ENCODE measurements at places on chromosomes 11 and 22.

GRCh38 chr11:46903846-46904245 lies 14.5 kb downstream of the LRP4 start:
- H3K27ac ChIP-seq = no peak overlapping the region
- no peaks in the 10 kb centered on the region for H3K36me3 ChIP-seq
- H3K27me3 ChIP-seq = peaks cover 1% of the 10 kb centered on the region
- no peaks in the 10 kb centered on the region for H3K4me1 ChIP-seq
- no peak overlapping the region for H3K4me3 ChIP-seq

DNA sequence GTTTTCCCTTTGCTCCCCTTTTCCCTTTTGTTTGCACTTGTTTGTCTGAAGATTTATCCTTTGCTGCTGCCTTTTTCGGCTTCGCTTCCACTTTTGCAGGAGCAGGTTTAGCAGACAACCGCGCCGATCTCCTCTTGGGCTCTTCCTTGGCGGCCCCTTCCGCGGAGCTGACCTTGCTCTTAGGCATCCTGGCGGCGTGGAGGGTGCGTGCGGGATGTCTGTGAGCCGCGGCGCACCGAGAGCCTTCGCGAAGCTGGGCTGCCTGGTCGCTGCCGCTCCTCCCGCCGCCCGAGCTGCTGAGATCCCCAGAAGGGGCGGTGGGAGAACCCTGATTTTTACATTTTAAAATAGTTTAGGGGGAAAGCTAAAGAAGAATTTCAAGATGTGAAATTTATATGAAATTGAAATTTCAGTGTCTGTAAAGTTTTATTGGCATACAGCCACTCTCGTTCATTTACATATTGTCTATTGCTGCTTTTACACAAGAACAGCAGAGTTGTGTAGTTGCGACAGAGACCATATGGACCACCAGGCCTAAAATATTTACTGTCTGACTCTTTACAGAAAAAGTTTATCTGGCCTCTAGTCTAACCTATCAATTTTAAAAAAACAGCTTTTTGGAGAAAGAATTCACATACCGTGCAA lies 105.2 kb upstream of the RRM1 start:
- H3K27ac ChIP-seq = peak overlapping the region; percentile 8
- peaks cover 33% of the 10 kb centered on the region for H3K4me1 ChIP-seq
- H3K27me3 ChIP-seq = no peaks in the 10 kb centered on the region
- DNase-seq = no peak
- H3K4me3 ChIP-seq = no peak overlapping the region

DNA sequence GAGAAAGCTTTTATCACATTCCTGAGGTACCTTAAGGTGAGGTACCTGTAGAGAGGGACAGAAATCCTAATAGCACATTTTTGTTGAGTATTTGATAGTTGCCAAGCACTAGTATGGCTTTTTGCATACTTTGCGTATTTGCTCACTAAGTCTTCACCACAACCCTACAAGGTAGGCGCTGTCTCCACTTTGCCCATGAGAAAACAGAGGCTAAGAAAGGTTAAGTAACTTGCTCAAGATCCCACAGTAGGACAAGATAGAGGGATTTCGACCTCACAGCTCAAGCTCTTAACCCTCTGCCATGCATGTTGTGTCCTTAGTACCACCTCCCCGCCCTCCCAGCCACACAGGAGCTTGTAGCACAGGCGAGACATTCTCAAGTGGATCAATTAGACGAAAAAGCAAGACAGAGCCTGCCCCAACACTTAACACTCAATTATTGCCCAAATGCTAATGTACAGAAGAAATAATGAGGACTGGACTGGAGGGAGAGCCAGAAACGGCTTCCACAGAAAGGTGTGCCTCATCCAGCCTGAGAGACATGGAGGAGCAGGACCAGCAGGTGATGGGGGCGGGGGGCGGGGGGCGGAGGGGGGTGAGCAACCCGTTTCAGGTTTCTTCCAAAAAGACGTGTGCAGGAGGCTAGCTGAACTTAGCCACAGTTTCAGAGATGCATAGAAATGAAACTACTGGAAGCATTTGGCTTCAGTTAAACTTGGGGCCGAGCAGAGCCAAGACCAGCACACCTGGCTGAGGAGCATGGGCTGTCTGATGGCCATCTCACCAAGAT lies 26.7 kb upstream of the CD44 start:
- no peaks in the 10 kb centered on the region for H3K36me3 ChIP-seq
- H3K4me3 ChIP-seq = no peak overlapping the region
- H3K27me3 ChIP-seq = peaks cover 35% of the 10 kb centered on the region
- no peak for DNase-seq
- H3K27ac ChIP-seq = no peak overlapping the region

DNA sequence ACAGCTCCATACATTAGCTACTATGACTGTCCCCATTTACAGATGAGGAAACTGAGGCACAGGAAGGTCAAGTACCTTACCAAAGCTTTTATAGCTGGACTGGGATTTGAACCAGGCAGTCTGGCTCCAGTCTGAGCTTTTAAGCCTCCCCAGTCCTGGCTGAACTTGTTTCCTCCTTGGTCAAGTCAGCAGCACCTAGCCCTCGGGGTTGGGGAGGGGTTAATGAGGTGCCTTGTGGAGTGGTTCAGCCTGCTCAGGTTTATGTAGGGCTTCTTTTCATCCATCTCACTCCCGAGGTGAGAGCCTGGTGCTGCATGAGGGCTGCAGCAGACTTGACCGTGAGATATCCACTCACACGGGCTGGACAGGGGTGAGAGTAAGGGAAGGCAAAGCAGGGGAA lies 36.7 kb upstream of the GCAT start:
- no peak for DNase-seq
- H3K27me3 ChIP-seq = no peaks in the 10 kb centered on the region
- H3K4me1 ChIP-seq = no peaks in the 10 kb centered on the region

- H3K27ac ChIP-seq = no peak overlapping the region
- H3K27me3 ChIP-seq = peaks cover 4% of the 10 kb centered on the region
These were observed 13.9 kb downstream of the MGAT3 start for GRCh38 chr22:39470451-39471291.

DNA sequence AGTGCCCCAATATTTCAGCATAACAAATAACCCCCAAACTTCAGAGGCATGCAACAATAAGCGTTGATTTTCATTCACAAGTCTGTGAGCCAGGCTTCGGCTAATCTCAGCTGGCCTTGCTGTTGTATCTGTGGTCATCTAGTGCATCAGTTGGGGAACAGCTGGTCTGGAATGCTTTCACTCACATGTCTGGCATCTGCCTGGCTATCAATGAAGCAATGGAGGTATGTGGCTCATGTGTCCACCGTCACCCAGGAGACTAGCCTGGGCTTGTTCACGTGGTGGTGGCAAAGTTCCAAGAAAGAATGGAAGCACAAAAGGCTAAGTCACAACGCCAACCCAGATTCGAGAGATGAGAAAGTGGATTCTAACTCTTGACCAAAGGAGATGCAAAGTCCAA lies 304.8 kb upstream of the ISX start:
- no peak overlapping the region for H3K4me3 ChIP-seq
- no peaks in the 10 kb centered on the region for H3K27me3 ChIP-seq
- no peaks in the 10 kb centered on the region for H3K4me1 ChIP-seq
- H3K27ac ChIP-seq = no peak overlapping the region
- no peak for DNase-seq

GRCh38 chr22:39494471-39495120 lies 7.5 kb upstream of the MIEF1 start:
- no peak overlapping the region for H3K4me3 ChIP-seq
- H3K4me1 ChIP-seq = peaks cover 13% of the 10 kb centered on the region
- DNase-seq = no peak
- H3K27me3 ChIP-seq = no peaks in the 10 kb centered on the region
- no peaks in the 10 kb centered on the region for H3K36me3 ChIP-seq

DNA sequence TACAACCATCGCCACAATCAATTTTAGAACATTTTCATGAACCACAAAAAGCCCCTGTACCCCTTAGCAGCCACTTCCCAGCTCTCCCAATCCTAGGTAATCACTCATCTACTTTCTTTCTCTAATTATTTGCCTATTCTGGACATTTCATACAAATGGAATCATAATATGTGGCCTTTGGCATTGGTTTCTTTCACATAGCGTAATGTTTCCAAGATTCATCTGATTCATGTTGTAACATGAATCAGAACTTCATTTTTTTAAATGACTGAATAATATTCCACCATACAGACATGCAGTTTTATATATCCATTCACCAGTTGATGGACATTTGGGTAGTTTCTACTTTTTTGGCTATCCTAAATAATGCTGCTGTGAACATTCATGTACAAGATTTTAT lies 56.2 kb upstream of the RCN1 start:
- peaks cover 7% of the 10 kb centered on the region for H3K27me3 ChIP-seq
- no peak for DNase-seq
- no peaks in the 10 kb centered on the region for H3K4me1 ChIP-seq
- H3K27ac ChIP-seq = no peak overlapping the region
- no peaks in the 10 kb centered on the region for H3K36me3 ChIP-seq
- no peak overlapping the region for H3K4me3 ChIP-seq

GRCh38 chr11:8090756-8091155 lies 9.7 kb downstream of the TUB start:
- H3K27ac ChIP-seq = no peak overlapping the region
- H3K4me1 ChIP-seq = no peaks in the 10 kb centered on the region
- DNase-seq = no peak
- no peak overlapping the region for H3K4me3 ChIP-seq
- no peaks in the 10 kb centered on the region for H3K27me3 ChIP-seq
- no peaks in the 10 kb centered on the region for H3K36me3 ChIP-seq

DNA sequence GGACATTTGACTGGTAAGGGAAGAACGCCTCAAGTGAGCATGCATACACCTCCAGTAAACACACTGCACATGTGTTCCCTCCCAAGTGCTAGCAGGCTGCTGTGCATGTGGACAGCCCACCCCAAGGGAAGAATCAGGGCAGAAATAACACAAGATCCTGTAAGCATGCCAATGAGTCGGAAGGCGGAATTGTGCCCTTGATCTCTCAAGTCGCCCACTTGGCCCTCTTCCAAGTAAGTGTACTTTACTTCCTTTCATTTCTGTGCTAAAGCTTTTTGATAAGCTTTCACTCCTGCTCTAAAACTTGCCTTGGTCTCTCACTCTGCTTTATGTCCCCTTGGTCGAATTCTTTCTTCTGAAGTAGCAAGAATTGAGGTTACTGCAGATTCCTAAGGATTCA lies 139.6 kb downstream of the TRPC6 start:
- no peak for DNase-seq
- no peak overlapping the region for H3K27ac ChIP-seq
- no peaks in the 10 kb centered on the region for H3K4me1 ChIP-seq
- H3K27me3 ChIP-seq = no peaks in the 10 kb centered on the region
- no peaks in the 10 kb centered on the region for H3K36me3 ChIP-seq

GRCh38 chr11:65254724-65255123 lies 7.0 kb upstream of the POLA2 start:
- H3K4me1 ChIP-seq = peaks cover 1% of the 10 kb centered on the region
- H3K27ac ChIP-seq = no peak overlapping the region
- H3K27me3 ChIP-seq = peaks cover 6% of the 10 kb centered on the region
- H3K36me3 ChIP-seq = no peaks in the 10 kb centered on the region
- no peak overlapping the region for H3K4me3 ChIP-seq

GRCh38 chr22:48053973-48054372 lies 1291.5 kb downstream of the TBC1D22A start:
- no peaks in the 10 kb centered on the region for H3K36me3 ChIP-seq
- no peaks in the 10 kb centered on the region for H3K27me3 ChIP-seq
- no peak overlapping the region for H3K4me3 ChIP-seq
- no peaks in the 10 kb centered on the region for H3K4me1 ChIP-seq

GRCh38 chr11:18721561-18722292 lies 4.3 kb downstream of the IGSF22 start:
- H3K27ac ChIP-seq = no peak overlapping the region
- peaks cover 7% of the 10 kb centered on the region for H3K4me1 ChIP-seq
- DNase-seq = peak; percentile 32
- peak overlapping the region; percentile 84 for H3K4me3 ChIP-seq
- H3K27me3 ChIP-seq = peaks cover 15% of the 10 kb centered on the region
- no peaks in the 10 kb centered on the region for H3K36me3 ChIP-seq

- no peak for DNase-seq
- no peaks in the 10 kb centered on the region for H3K27me3 ChIP-seq
- H3K36me3 ChIP-seq = peaks cover 58% of the 10 kb centered on the region
- peaks cover 33% of the 10 kb centered on the region for H3K4me1 ChIP-seq
These were observed 47.5 kb upstream of the SCUBE2 start for GRCh38 chr11:9138612-9139579.

- no peaks in the 10 kb centered on the region for H3K36me3 ChIP-seq
- H3K27ac ChIP-seq = no peak overlapping the region
- no peak overlapping the region for H3K4me3 ChIP-seq
- no peak for DNase-seq
- no peaks in the 10 kb centered on the region for H3K27me3 ChIP-seq
- H3K4me1 ChIP-seq = no peaks in the 10 kb centered on the region
These were observed 329.9 kb upstream of the LRRC4C start for GRCh38 chr11:41789376-41789775.

DNA sequence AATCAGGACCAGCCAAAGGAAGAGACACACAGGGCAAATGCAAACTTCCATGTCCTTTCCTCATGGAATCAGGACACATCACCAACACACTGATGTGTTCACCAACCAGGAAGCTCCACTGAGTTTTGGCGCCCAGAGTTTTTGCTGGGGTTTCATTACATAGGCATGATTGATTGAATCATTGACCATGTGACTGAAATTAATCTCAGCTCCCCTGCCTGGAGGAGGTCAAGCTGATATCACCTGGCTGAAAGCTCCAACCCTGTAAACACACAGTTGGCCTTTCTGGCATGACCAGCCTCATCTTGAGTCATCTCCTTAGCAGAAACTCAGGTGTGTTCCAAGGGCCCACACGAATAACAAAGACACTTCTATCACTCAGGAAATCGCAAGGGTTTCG lies 133.2 kb downstream of the TRIM29 start:
- H3K4me1 ChIP-seq = no peaks in the 10 kb centered on the region
- DNase-seq = no peak
- no peak overlapping the region for H3K4me3 ChIP-seq

- H3K4me1 ChIP-seq = peaks cover 2% of the 10 kb centered on the region
- H3K4me3 ChIP-seq = no peak overlapping the region
- H3K36me3 ChIP-seq = no peaks in the 10 kb centered on the region
- no peak overlapping the region for H3K27ac ChIP-seq
- DNase-seq = peak; percentile 69
These were observed 12.7 kb upstream of the ARHGEF17 start for GRCh38 chr11:73295241-73295995.

GRCh38 chr11:88402192-88402715 lies 64.7 kb upstream of the CTSC start:
- peaks cover 31% of the 10 kb centered on the region for H3K4me1 ChIP-seq
- H3K27ac ChIP-seq = peak overlapping the region; percentile 1
- no peak overlapping the region for H3K4me3 ChIP-seq
- no peak for DNase-seq

GRCh38 chr11:1269957-1270356 lies 39.5 kb downstream of the TOLLIP start:
- no peak overlapping the region for H3K27ac ChIP-seq
- H3K27me3 ChIP-seq = no peaks in the 10 kb centered on the region
- DNase-seq = no peak
- H3K4me3 ChIP-seq = no peak overlapping the region
